ENCODE measurements at places on chromosomes 16 and 17. TPM values are rescaled to one million over a fixed set of nuclear protein-coding genes. Genes with fewer than 3 reads are reported as not detected.

The INO80E gene
- 88.4 TPM for total RNA-seq

The CHST5 gene
- 0.63 TPM for total RNA-seq

The CLEC10A gene
- total RNA-seq, result 8.3 TPM

The CTF1 gene
- total RNA-seq, result 11.0 TPM

The LDHD gene
- 14.5 TPM for total RNA-seq

The PRAC2 gene
- not detected for total RNA-seq

The CFAP97D1 gene
- not detected for total RNA-seq
